CD4-positive, alpha-beta T cell treated with Interleukin-17A for 4 hours (primary cell): ENCODE measurements at places on chromosomes 7 and 10.

DNA sequence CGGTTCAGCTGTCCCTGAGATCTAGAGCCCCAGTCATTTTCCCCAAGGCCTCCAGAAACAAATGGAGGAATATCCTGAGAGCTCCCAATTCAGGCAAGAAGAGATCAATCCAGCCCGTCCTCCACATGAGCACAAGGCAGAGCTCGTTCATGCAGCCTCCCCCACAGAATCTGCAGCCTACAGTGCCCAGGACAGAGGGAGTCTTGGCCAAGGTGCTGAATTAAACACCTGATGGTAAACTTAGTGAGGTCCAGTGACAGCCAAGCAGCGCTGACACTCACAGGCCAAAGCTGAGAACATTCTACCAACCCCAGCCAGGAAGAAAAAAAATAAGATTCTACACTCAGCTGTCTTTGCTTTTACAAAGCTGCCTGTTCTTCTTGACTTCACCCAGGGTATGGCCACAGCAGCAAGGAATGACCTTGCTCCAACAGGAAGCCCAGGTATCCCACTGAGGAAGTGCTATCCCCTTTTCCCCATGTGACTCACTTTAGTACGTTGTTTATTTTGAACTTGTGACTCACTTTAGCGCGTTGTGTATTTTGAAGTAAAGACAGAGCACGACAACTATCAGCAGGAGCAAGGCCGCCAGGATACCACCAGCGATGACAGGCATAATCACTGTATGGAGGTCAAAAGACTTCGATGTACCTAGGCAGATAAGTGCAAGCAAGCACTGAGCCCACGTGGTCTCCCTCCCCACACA, 4.4 kb upstream of the CUZD1 start:
- no peak for DNase-seq

DNA sequence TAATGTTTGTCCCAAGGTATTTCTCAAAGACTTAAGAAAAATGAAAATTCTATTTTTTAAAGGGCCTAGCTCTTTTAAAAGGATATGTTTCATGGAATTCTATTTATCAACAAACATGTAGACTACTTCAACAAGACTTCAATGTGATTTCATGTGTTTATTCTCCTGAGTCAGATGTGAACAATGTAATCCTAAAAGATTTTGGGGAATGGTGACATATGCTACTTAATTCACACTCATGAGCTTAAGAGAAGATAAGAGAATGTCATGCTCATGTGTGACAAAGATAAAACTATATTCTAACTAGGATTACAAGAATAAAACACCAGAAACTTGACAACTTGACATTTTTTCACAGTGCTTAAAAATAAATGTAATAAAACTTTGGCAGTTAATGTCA, 127.5 kb downstream of the TES start:
- DNase-seq = no peak

DNA sequence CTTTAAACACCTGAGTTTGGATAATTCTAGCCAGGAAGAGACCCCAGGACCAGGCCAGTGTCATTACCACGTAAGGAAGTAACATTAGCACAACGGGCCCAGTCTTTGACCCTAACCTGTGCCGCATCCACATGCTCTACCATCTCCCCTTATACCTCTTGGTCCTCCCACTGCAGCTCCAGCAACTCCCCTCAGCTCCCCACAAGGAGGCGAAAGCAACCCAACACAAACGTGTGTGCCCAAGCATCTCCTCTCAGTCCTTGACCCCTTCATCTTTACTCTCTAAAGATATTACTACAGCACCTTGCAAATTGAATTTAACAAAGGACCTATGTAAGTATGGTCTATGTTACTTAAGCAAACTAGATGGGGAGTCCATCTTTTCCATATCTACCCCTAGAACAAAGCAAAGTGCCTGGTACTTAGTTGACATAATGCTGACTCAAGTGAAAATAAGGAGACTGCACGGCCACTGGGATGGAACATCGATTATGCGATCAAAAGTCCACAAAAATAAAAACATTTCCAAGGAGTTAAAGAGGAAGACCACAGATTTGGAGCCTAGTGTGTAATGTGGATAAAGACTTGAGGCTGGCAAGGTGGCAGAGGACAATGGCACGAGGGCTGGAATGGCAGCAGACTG, 147.7 kb downstream of the JAZF1 start:
- no peak for DNase-seq

DNA sequence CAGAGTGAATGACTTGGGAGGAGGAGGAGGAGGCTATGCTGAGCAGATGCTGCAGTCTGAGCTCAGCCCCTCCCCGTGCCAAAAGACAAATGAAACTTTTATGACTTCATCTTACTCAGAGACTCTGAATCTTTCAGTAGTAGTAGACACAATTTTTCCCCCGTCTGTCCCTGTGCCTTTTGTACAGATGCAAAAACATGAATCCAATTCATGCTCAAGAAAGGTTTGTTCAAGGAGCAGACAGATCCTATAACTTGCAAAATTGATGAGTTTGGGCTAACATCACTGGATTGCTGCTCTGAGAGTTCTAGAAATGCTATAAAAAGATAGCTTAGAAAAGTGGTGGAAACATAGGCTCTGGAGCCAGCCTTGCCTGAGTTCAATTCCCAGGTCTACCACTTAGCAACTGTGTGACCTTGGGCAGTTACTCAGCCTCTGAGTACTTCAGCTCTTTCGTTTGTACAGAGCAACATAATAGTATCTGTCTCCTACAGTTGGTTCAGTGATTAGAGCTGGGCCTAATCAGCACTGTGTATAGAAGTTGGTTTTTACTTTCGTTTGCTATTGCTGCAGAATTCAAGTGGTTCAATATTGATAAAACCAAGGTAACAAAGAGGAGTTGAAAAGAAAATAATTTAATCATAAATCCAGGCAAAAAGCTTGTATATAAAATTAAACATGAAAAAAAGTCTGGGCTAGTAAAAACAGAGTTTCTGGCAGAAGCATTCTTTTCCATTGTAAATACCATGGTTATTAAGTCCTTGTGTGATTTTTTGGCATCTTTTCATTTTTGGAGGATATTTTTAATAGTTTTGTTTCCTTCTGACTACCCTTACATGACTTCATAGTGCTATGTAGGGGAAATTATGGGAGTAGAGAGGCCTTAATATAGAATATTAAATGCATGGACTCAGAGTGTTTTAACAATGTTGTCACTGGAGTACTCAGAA, 174.2 kb upstream of the ZNF32 start:
- DNase-seq = no peak

GRCh38 chr10:85642421-85643170, 724.0 kb downstream of the GRID1 start:
- DNase-seq = no peak

DNA sequence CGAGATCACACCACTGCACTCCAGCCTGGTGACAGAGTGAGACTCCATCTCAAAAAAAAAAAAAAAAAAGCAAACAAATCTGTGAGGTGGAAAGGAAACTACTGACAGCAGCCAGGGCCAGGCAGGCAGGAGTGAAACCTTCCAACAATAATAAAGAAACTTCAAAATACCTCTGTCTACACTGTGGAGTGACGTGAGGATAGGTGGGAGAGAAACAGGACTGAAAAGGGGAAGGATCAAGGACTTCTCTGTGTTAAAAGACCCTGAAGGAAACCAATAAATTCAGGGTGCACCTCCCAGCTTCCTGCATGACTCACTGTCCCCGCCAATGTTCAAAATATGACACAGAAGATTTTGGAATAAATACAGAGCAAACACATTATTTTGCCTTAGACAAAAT, 82.9 kb downstream of the KIAA1549 start:
- peak; percentile 63 for DNase-seq

GRCh38 chr10:102453502-102453901, 2.2 kb upstream of the C10orf95 start:
- DNase-seq = no peak

- DNase-seq = peak; percentile 88
Measured at GRCh38 chr10:17430647-17431355, 23.6 kb downstream of the ST8SIA6 start.

- DNase-seq = no peak
Measured at GRCh38 chr10:17147884-17148489, 18.4 kb upstream of the CUBN start.

DNA sequence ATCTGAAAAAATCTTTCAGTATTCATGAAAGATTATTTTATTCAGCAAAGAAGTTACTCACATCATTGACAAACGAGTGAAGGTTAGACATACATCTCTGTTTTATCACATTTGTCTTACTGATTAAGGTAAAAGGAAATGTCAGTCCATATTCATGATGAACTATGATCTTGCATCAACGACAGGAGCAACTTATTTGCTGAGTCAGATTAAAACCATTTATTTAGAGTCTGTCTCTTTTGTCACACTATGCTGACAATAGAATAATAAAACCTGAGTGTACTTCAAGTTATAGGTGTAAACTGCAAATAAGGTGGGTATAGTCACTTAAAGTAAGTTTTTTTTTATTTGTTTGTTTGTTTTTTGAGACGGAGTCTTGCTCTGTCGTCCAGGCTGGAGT, 216.5 kb upstream of the SEMA3C start:
- DNase-seq = no peak

GRCh38 chr10:108203905-108204527, 1039.5 kb upstream of the SORCS1 start:
- DNase-seq = no peak

- no peak for DNase-seq
Measured at GRCh38 chr10:101550965-101551364, 37.1 kb downstream of the POLL start.

DNA sequence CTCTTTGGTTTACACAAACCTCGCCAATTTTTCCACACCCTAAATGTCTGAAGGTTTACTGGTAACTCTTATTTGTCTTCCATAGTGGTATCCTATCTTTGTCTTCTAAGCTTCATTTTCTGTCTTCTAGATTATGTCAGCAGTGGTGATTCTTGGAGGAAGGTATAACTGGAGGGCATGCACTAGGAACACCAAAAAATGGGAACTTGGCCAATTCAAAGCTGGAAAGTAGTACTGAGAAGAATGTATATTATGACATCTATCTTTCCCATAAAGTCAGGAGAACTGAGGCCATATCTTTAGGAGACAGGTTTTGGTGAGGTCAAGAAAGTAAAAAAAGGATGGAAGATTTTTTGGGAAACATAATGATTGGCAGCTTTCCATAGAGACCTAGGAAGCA, 113.3 kb downstream of the CPEB3 start:
- no peak for DNase-seq

DNA sequence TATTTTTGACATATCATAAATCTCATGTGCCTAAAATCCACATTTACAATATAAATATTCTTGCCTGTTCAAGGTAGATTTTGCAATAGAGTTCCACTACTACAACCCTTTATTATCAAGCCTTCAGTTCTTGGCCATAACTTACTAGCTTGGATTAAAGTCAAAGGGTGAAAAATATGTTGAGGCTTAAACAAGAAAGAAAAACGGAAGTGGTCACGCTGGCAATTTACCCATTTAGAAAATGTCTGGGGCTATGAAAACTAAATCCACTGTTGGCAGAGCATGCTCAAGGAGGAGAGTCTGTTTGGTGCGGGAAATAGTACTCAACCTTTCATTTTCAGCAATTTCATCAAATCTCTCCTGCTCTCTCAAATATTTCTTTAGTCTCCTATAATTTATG, 209.8 kb upstream of the RHOBTB1 start:
- DNase-seq = no peak

DNA sequence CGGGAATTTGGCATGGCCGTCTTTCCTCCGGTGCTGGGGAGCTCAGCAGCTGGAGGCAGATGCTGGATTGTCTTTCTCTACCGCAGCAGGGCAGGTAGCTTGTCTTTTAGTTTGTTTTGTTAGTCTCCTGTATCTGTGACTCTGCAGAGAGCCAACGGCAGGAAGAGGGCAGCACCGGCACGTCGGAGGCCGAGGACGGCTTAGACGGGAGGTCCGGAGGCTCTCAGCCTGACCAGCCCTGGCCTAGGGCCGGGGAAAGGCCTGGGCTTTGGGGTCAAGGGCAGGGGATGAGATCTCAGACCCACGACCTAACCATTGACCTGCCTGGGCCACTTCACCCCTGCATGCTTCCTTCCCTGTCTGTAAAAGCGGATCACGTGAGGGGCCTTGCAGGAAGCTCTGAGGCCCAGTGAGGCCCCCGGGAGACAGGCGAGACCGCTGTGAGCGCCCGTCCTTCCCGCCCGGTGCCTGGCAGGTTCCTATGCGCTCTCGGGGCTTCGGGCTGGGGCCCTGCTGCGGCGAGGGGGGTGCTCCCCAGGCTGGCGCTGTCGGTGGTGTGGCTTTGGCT, 72.7 kb downstream of the LHPP start:
- peak; percentile 26 for DNase-seq

GRCh38 chr10:10141782-10142382, 875.8 kb upstream of the CELF2 start:
- no peak for DNase-seq

DNA sequence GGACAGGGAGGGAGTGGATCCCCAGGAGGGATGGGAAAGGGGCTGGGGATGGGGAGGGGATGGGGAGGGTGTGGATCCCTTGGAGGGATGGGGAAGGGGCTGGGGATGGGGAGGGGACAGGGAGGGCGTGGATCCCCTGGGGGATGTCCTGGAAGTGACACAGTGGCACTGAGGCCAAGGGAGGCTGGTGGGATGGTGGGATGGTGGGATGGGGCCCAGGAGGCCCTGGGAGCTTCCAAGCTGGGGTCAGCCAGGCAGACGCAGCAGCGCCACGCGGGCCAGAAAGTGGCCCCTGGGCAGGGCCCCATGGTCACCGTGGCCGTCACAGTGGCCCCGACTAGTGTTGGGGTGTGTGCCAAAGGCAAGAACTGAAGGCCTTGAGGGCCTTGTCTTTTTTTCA, 67.8 kb downstream of the INPP5A start:
- DNase-seq = no peak

DNA sequence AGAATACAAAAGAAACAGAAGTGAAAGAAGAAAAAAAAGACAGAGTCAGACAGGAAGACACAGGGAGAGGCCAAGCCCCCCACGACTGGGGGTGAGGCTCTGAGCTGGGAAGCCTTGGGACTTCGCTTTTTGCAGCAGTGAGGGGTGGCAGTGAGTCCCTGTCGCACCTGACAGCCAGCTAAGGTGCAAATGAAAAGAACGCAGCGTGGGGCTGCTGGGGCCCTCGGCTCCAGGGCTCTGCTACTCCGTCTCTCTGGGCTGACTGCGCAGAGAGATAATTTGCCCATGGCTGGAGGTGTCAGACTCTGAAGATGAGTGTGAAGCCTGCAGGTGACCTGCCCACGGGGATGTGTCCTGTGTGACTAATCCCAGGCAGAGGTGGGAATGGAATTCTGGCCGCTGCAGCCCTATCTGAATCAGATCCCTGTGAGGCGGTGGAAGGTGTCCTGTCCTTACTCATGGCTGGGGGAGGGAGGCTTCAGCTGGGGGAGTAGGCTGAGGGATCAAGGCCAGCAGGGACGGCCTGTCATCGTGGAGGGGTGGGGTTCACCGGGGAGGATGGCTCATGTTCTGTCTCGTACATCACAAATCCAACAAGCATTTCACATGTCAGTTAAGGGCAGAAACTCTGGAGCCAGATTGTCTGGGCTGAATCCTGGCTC, 96.4 kb downstream of the SLIT1 start:
- DNase-seq = no peak

GRCh38 chr7:155221547-155221946, 76.1 kb upstream of the INSIG1 start:
- DNase-seq = no peak

- no peak for DNase-seq
Measured at GRCh38 chr10:93073539-93074146, at the start of gene CYP26A1. Gene CYP26A1 (plus strand): TSS chr10:93073893. CDS start chr10:93073935, 42 bp downstream.
